ENCODE measurements at places on chromosomes 16 and 17.

GRCh38 chr17:78771758-78772382, 10.2 kb downstream of the CYTH1 start:
- DNase-seq: no peak

GRCh38 chr16:47110939-47111338, 32.8 kb downstream of the NETO2 start:
- no peak for DNase-seq

DNA sequence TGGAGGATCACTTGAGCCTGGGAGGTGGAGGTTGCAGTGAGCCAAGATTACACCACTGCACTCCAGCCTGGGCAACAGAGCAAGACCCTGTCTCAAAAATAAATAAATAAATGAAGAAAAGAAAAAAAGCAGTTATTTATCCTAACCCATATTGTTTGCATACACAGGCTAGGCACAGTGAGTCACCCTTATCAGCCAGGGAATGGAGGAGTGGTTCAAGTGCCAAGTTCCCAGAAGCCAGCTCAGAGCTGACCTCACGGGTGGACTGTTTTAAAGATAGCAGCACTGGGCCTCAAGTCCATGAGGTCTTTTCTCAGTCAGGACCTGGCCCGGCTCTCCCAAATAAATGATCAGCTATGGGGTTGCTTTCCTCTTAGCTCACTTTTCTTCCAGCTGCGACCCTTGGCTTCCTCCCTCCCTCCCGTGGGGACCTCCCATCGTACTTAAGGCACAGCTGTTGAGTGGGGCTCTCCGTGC, 22.6 kb upstream of the MGAT5B start:
- no peak for DNase-seq

GRCh38 chr16:83113317-83113716, 486.5 kb downstream of the CDH13 start:
- DNase-seq: no peak

GRCh38 chr16:50103764-50104163, 38.0 kb downstream of the HEATR3 start:
- DNase-seq: no peak

DNA sequence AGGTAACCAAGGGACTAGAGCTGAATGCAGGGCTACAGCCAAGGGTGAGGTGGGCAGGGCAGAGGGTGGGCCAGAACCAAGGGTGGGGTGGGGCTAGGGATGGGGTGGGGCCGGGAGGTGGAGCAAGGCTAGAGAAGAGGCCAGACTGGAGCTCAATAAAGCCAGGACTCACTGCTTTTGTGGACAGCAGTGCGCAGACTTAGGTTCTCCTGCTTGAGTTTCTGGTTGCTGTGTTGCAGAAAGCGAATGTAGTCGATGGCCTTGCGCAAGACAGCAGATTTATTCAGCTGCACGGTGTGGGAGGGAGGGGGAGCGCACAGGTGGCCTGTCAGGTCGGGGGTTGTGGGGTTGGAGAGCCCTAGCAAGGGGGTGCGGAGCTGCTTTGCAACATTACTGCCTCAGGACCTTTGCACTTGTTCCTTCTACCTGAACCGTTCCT, 18.7 kb downstream of the SREBF1 start:
- no peak for DNase-seq

DNA sequence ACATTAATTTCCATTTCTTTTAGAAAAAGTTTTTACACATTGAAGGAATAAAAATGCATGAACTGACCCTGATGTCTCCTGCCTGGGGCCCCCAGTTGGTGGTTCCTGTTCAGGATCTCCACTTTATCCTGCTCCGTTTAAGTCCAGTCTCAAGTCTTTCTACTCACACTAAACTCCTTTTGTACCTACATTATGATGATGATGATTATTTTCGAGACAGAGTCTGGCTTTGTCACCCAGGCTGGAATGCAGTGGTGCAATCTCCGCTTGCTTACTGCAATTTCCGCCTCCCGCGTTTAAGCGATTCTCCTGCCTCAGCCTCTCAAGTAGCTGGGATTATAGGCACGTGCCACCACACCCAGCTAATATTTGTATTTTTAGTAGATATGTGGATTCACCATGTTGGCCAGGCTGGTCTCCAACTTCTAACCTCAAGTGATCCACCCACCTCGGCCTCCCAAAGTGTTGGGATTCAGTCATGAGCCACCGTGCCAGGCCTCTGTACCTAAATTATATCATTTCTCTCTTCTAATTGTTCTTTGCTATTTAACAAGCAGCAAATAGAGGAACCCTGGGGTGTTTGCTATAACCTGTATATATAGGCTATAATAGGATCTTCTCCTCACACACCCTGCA, 2.2 kb upstream of the FOXK2 start:
- no peak for DNase-seq
